ENCODE measurements at places on chromosomes 12 and 14.

DNA sequence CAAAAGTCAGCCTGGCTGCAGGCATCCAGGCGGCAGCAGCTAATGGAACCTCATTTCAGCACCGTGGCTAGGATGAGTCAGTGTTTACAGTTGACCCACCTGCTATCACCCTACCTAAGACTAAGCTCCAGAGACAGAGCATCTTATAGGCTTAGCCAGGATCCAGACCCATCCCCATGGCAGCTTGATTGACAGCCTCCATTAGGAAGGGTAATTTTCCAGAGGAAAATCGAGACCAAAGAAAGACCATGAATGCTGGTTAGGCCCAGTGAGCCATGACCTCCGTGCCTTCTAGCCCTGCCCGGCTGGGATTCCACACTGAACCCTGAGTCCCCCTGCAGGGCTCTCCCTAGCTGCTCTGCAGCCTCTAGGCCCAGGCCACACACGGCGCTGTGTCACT, 38.7 kb downstream of the TUNAR start:
- DNase-seq, result no peak

DNA sequence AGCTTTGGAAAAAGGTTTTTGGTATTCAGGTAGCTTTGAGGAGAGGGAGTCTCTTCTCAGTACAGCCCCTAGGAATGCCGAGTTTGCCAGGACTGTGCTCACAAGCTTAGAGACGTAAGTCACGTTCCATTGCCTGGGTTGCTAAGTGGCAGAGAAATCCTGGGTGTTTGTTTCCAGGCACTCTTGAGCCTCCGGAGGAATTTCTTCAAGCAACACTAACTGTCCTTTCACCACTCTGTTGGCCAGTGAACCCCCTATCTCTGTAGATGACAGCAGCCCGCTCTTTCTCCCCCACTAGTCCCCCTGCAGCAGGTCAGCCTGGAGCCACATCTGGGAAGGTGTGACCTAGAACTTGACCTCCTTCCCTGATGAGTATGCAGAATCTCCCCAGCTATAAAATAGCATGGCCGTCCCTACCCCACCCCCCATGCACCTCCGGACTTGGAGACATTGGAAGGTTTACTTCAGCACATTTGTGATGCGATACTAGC, 162.7 kb downstream of the ZFP36L1 start:
- DNase-seq, result peak; percentile 66

- DNase-seq, result no peak
Observed at GRCh38 chr12:53200107-53200457, 7.0 kb downstream of the ITGB7 start.

GRCh38 chr12:2326470-2326869, 273.7 kb downstream of the CACNA1C start:
- peak; percentile 36 for DNase-seq

DNA sequence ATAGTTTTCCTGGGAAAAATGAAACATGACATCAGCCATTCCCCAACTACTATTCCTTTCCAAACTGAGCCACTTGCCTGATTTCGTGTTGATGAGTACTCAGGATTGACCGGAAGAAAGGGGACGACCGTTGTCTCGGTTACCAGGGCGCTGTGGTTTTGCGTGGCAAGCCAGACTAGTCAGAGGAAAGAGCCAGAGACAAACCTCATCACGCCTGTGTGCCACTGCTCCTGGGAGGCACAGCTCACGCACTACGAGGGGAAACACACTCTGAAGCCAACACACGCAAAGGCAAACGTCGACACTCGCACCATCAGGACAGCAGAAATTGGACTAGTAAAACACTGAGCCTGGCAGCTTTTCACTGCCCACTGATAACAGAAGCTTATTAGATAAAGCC, 35.0 kb downstream of the GIT2 start:
- DNase-seq, result no peak

GRCh38 chr12:121059031-121059898, 20.2 kb upstream of the OASL start:
- no peak for DNase-seq

GRCh38 chr12:102564026-102564425, 83.7 kb upstream of the IGF1 start:
- DNase-seq, result no peak

- no peak for DNase-seq
Observed at GRCh38 chr12:128057586-128057985, 209.4 kb upstream of the TMEM132C start.

- DNase-seq, result no peak
Observed at GRCh38 chr12:52634266-52635056, 16.1 kb upstream of the KRT73 start.

GRCh38 chr12:127293507-127294310, 973.3 kb upstream of the TMEM132C start:
- DNase-seq, result peak; percentile 61

- peak; percentile 76 for DNase-seq
Observed at GRCh38 chr12:503111-503761, 43.5 kb downstream of the B4GALNT3 start.

DNA sequence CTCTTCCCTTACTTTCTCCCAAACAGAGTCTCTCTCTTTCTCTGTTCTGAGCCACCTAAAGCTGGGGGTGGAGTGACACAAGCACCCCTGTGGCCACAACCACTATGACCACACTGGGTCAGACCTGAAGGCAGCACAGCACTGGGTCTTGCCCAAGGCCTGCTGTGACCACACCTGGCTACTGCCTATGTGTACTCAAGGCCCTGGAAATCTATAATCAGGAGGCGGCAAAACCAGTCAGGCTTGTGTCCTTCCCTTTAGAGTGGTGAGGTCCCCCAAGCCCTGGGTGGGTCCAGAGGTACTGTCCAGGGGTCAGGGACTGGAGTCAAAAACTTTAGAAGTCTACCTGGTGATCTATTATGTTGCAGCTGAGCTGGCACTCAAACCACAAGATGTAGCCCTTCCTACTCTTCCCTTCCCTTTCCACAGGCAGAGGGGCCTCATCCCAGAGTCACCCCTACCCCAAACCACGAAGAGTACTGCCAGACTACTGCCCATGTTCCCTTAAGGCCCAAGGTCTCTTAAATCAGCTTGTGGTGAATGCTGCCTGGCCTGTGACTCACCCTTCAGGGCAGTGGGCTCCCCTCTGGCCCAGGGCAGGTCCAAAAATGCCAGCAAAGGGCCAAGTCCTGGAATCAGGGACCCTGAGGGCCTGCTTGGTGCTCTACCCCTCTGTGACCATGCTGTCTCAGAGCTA, 179.8 kb upstream of the DYRK2 start:
- DNase-seq, result no peak

DNA sequence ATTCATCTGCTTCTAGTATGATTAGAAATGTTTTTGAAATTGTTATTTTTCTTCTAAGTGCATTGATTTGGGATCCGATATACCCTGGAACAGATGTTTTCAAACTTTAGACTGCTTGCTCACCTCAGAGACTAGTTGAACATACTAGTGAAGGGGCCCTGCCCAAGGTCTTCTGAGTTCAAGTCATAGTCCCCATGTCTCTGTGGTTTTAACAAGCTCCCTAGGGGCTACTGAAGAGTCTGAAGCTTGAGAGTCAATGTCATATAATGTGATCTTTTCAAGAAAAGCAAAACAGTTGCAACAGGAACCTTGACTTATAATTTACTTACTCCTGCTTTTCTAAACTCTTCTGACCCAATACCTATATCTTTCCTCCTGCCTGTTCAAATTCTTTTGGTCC, 7.5 kb upstream of the UBE2N start:
- no peak for DNase-seq

DNA sequence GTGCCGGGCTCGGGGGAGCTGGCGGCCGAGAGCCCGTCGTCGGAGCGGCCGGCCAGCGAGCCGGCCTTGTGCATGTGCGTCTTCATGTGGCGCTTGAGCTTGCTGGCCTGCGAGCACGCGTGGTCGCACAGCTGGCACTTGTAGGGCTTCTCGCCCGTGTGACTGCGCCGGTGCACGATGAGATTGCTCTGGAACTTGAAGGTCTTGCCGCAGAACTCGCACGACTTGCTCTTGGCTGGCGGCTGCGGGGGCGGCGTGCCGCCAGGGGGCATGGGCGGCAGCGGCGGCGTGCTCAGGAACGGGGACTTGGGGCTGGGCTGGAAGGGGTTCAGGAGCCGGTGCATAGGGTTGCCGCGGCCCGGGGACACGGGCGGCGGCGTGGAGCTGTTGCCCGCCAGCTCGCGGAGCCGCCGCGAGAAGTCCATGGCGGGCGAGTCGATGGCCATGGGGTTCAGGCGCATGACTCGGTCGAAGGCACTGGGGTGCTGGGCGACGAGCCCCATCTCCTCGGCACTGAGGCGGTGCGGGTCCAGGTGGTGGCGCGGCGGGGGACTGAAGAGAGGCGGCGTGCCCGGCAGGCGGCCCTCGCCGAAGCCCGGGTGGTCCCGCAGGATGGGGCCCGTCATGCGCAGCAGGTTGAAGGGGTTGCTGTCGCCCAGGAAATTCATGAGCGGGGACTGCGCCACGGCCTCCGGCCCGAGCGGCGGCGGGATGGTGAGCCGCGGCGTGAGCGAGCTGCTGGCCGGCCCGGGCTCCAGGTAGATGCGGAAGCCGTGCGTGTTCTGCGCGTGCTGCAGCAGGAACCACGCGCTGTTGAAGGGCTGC, 96.5 kb downstream of the BCL11B start:
- no peak for DNase-seq

DNA sequence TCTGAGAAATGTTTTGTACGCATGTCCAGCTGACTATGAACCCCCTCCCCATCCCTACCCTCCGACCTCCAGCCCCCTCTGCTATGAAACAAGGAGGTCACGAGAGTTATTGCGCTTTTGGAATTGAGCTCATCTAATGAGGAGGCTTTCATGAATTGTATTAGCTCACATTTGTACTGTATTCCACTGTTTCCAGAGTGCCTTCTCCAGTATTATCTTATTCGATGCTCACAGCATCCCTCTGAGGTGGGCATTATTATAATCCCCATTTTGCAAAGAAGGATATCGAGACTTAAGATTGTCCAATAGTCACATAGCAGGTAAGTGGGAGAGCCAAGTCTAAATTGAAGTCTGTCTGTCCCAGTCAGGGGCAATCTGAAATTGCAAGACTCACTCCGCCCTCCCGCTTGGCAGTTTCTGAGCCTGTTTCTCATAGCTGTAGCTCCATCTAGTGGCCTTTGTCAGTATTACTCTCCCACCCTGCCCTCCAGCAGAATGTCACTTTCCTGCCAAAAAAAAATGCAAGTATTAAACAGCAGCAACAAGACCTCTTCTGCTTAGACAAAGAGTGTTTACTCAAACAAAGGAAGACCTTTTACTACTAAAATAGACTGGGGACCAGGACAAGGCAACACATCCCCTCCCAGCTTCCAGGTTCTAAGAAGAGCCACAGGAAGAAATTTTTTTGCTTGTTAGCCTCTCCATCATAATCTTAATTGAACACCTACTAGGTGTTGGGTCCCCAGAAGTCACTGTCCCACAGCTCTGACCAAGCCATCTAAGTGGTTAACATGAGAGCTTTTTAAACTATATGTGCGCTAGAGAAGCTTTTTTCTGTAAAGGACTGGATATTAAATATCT, 48.6 kb upstream of the TMEM233 start:
- peak; percentile 84 for DNase-seq

- no peak for DNase-seq
Observed at GRCh38 chr12:3461391-3461790, 29.6 kb upstream of the PRMT8 start.

GRCh38 chr12:125092872-125093680, 27.8 kb downstream of the AACS start:
- peak; percentile 41 for DNase-seq

DNA sequence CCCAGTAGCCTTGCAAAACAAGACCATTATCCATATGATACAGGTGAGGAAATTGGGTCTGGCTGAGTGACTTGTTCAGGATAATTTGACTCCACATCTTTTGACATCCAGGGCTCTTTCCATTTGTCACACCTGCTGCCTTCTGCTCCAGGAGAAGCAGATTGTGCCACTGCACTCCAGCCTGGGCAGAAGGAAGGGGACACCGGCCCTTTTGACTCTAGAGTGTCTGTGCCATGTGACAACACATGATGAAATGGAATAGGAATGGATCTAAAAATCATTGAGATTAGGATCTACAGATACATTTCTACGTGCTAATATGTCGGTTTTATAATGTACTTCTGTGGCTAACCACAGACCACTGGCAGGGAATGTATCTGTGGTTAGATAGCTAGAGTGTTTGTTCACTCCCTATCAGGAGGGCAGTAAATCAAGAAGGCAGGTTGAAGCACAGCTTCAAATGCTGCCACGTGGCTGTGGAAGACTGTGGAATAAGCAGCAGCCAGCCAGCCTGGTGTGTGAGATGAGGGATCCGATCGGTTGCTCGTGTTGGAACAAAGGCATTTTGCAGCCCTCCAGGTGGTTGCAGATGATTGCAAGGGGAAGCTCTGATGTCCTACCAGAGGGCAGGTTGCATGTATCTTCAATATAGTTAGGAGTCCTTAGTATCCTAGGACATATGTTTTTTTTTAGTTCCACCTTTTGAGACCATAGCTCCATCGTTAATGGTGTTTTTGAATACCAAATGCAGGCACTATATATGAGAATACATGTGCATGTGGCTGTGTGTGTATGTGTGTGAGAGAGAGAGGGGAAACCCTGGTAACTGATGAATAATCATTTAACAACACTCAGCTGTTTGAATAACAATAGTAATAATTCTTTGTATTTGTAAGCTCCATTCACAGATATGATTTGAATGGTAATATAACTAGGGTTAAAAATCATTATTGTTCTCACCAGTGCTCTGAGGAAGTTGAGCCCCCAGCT, 28.6 kb downstream of the EML1 start:
- peak; percentile 57 for DNase-seq

DNA sequence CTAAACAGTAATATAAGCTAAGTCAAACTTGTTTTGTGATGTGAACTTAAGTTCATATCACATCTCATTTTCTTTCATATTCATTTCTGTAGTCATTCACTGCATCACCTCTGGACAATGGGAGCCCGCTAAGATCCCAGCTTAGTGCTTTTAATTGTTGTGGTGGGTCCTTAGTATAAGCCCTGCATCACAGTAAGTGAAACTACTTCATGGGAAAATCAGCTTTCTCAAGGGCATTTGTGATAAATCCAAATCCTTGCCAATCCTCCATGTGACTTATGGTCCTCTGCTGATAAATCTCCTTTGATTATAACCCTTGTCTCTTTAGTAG, 98.3 kb downstream of the PLEKHA5 start:
- DNase-seq, result no peak

DNA sequence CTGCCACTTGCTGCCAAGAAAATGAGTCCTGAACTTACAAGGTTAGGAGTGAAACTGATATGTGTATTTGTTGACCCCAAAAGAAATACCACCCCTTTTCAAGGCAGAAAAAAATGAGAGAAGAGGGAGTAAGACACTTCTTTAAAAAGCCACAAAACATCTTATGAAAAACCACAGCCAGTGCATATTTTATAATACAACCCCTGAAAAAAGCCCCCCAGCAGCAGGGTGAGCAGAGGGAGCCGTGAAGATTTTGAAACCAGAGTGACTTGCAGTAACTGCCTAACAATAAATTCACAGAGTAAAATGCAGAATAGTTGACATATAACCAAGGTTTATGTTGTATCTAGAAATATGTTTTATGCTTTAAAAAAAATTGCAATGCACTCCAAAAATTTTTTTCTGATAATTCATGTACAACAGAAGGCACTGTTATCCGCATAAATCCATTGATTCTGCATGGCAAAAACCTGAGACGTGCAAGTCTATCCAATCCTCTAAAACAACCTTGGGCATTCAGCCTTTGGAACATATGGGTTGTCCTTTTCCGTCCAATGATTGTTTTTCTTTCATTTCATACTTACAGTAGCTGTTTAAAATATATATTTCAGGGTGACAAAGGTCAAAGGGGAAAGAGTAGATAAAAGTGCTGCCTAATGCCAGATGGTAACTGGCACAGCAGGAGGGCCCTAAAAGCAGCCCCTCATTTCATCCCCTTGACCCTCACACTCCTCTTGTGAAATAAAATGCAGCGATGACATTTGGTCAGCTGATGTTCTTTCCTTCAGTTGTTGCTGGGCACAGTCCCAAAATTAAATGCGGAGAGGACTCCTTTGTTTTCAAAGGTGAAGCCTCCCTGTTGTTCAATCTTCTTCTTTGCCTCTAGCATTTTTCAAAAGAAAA, 65.3 kb downstream of the IPO8 start:
- no peak for DNase-seq

Measured in cardiac muscle cell (in vitro differentiated cells and primary cell).